ENCODE measurements at places on chromosomes 5 and 9.

GRCh38 chr5:34007621-34008600, at the start of gene AMACR:
Gene AMACR (minus strand): TSS chr5:34008050. CDS start chr5:34008019, 31 bp downstream.
- DNase-seq = peak; percentile 92

GRCh38 chr9:120450916-120451315, 129.1 kb downstream of the CDK5RAP2 start:
- DNase-seq = no peak

- DNase-seq = peak; percentile 10
These were observed 26.3 kb downstream of the SPZ1 start for GRCh38 chr5:80346055-80346454.

GRCh38 chr5:172642926-172643871, 2.1 kb downstream of the NEURL1B start:
- no peak for DNase-seq

DNA sequence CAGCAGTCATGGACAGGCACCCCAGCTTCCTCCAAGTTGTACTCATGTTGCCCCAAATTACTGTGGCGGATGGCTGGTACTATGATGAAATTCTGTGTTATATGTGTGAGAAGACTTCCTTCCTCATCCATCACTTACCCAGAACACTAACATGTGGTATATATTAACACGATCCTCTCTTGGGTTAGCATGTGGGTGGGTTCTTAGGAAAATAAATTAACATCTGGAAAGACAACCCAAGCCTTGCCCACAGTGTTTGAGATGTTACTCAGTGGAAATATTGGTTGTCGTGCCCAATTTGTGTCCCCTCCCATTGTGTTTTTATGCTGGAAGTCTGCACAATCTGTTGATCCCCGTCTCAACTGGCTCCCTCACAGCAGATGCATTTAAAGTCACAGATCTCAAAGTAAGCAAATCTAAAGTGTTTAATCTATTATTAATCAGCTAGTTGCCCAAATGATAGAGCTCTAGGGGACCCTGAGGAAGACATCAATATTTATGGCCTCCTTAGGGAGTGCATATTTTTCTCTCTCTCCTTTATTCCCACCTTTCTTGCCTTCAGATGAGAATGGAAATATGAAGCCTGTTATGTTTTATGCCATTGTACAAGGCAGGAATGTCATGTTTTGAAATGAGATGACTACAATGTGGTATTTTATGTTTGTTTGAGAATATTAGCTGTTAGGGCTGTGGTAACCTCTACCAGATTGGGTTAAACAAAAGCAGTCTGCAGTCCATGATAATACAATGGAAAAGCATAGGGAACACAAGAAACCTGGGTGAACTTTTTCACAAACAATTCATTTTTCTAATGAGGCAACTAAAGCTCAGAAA, 93.9 kb downstream of the GRIA1 start:
- no peak for DNase-seq

DNA sequence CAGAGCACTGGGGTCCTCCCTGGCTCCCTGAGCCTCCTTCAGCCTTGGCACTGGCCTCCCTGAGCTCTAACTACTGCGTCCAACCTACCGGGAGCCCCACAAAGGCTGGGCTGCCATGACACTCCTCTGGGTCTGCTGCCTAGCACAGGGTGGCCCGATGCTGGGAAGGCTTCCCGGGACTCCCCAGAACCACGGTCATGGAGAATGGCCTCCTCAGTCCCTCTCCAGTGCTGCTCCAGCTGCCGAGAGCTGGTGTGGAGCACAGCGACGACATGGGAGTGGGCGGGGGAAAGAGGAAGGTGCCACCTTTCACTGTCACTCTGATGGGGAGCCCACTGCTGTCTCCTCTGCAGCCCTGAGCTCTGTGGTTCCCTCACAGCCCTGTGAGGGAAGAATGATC, 61.5 kb upstream of the RNF130 start:
- no peak for DNase-seq

DNA sequence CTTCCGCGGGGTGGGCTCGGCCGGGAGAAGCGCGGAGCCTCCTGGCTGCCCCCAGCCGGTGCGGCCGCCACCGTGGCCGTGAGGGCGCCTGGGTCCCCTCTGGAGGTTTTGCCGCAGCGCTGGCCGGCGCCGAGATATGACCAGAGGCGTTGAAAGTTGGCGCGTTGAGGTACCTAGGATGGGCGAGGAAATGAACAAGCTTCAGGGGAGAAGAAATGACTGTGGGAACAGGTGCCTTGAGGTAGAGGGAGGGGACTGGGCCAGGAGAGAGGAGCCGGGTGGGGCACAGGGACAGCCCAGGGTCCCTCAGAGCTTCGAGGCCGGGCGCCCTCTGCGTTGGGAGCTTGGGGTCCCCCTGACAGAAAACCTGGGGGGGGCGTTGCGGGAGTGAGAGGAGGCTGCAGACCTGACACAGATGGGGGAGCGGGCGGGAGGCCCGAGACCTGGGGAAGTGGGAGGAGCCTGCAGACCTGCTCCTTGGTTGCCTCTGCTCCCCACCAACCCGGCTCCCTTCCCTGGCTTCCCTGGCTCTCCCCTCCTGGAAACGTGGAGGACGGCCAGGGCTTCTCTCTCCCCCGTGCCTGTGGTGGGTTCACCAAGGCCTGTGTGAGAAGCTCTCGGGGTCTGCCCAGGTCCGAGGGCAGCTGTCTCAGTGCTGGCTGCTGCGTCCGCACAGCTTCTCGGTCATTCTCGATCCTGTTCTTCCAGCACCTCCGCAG, 14.2 kb downstream of the RABL6 start:
- DNase-seq = no peak

GRCh38 chr5:8905021-8905420, 640.9 kb downstream of the SEMA5A start:
- DNase-seq = peak; percentile 79

DNA sequence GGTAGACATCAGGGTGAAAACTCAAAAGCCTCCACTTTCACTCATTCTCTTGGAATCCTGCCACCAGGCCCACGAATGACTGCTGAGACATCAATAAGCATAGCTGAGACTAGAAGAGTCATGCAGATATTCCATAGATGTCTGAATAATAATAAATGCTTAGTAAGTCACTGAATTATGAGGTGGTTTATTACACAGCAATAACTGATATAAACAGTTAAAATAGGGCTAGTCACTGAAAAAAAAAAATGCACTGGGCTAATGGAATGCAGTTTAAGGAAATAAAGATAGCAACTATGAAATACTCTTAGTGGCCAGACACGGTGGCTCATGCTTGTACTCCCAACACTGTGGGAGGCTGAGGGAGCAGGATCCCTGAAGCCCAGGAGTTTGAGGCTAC, 262.8 kb upstream of the CDH6 start:
- DNase-seq = peak; percentile 10

- DNase-seq = no peak
These were observed 4.3 kb upstream of the HAPLN1 start for GRCh38 chr5:83724935-83725334.
